ENCODE measurements at places on chromosomes 11 and 22.

DNA sequence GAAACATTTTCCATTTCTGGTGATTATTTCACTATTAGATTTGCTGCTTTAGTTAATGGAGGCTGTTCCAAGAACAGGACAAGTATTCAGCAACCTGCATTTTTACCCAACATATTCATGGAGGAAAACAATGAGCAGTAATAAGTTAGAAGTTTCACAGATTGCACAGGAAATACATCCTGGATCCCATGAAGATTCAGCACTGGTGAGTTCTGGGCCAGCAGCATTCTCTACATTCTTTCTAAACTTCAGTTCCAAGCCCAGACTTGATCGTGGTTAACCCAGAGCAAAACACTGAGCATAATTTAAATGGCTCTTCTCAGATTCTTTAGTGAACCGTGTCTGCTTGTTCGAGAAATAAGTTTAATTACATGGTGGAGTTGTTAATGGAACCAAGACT lies 3.8 kb downstream of the FJX1 start:
- DNase-seq: no peak

- no peak for DNase-seq
Measured at GRCh38 chr11:6799402-6799801, at the start of gene OR6A2. Gene OR6A2 (minus strand): TSS chr11:6799689. CDS start chr11:6795708, 3,981 bp downstream.

- DNase-seq: no peak
Measured at GRCh38 chr11:910044-910588, 494 bp downstream of the CHID1 start.

DNA sequence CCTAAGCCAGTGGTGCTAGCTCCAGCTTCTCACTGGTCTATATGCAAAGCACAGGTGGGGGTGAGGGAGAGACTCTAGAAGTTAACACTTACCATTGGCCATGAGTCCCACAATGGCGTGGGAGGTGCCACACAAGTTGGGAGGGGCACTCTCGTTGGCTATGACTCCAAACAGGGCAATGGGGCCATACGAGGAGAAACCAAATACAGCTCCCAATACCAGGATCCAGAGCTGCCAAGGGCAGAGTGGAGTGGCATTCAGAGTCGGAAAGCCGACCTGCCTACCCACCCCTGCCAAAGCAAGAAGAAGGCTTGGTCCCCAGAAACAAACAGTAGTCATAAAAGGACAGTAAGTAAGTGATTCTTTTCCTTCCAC lies 5.6 kb downstream of the SLC37A4 start:
- no peak for DNase-seq

- no peak for DNase-seq
Measured at GRCh38 chr22:29204455-29205183, 1.1 kb upstream of the EMID1 start.

- DNase-seq: peak; percentile 62
Measured at GRCh38 chr11:76803811-76804600, 20.9 kb downstream of the TSKU start.

DNA sequence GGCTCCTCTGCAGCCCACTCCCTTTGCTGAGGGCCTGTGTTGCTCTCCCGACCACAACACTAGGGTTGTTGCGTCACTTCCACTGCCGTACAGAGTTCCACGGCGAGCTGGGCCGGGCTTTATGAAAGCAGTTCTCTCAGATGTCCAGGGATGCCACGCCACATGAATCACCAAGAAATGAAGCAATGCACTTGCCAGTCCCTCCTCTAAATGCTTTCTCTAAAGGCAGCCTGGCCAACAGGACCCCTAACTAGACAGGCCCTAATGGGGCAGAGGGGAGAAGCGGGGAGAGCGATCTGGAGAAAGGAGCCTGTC lies 188.7 kb downstream of the CTTN start:
- no peak for DNase-seq

DNA sequence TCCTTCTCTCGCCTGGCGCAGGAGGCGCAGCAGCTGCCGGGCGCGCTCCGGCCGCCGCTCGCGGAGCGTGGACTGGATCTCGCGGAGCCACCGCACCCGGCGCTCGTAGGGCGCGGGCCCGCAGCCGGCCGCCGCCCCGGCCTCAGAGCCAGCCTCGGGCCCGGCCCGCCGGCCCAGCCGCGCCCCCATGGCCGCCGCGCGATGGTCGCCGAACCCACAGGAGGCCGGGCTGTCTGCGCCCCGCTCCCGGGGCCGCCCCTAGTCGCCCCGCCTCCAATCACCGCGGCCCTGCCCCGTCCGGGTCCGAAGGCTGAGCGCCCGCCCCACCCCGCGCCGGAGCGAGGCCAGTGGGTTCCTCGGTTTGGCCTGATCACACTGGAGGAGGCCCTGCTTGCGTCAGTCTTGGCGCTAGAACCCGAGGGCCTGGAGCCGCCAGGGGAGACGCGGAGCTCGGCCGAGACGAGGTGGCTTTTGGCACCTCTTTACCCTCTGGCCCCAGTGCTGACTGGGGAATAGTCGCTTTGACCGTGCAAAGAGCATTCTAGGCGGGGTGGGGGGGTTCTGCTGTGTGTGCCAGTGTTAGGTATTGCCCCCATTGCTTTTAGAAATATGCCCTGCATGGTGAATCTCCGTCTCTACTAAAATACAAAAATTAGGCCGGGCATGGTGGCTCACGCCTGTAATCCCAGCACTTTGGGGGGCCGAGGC lies at the start of gene LRRC75B:
Gene LRRC75B (minus strand): TSS at position 223 of the 708 bp plus-strand sequence. CDS start 34 bp downstream, at position 189.
- DNase-seq: peak; percentile 36

DNA sequence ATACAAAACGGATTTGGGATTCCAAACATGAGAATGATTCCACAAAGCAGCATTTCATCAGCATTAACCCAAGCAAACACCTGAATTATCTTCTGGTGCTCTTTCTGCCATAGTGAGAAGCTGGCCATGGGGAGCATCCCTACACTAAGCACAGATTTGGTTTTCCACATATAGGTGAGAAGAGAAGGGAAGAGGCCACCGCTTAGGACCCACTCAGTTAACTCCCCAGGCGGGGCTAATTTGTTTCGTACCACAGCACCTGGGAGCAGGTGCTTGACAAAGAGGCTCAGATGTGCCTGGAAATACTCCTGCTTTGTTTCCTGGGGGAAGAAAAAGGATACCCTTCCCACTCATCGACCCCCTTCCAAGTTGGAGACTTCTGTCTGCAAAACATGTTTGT lies 64.2 kb downstream of the RAB30 start:
- no peak for DNase-seq

GRCh38 chr22:33659448-33659847 lies 260.8 kb downstream of the LARGE1 start:
- no peak for DNase-seq

- DNase-seq: no peak
Measured at GRCh38 chr11:119362741-119363080, 16.2 kb upstream of the MFRP start.

DNA sequence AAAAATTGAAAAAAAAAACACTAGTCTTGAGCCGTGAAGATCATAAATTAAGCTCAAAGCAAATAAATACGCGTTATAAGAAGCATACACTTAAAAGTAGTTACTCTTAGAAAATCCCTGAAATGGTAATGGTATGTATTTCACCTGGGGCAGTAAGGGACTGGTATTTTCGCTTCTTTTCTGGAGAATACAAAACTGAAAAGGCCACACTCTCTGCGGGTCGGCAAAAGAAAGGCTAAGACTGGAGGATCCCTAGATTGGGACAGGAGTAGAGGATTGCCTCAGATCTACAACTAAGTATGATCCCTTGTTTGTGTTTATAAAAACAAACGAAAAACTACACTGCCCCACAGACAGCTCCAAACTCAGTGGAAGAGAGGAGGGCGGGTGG lies 617 bp downstream of the TSG101 start:
- DNase-seq: no peak

DNA sequence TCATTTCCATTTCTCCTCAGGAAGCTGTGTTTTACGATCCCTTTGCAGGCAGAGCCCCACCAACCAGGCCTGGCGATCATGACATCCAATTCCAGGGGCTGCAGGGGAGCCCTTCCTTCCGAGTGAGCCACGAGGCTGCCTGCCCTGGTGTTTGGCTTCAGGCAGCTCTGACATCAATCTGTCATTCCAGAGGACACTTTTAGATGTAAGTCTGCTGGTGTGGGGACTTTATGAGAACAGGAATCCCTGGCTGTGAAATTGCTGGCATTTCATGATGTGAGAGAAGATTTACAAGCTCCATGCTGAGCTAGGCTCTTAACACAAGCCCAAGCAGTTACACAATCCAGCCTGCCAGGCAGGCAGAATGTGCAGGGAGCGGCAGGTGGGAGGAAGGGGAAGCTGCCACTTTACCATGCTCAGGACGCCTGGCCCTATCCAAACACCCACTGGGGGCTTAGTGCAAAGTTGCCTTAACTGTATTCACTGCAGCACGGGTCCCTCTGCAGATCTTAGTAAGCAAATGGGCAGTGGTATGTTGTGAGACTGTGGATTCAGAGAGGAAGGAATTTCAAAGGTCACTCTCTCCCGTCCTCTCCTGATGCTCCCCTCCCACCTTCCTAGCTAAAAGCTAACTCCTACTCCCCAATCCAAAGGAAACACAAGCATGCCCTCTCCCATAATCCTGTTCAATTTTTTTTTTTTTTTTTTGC lies 43.4 kb upstream of the MICAL2 start:
- DNase-seq: no peak

DNA sequence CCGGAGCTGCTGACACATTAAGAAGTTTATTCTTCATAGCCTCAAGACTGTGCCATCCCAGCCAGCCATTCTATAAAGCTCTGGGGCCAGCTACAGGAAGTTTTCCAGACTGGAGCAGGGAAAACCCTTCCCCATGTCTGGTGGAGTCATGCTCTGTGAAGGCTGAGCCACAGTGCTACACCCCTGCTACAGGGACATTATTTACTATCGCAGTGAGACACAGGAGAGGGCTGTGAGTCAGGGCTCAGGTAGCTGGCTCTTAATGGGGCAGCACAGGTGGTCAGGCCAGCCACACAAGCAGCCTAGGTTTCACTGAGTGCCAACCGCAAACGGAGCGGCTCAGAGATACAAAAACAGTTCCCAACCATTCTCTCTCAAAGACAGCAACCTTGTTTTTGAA lies 12.1 kb downstream of the HPS4 start:
- DNase-seq: no peak

GRCh38 chr22:19872779-19873137 lies 18.1 kb upstream of the GNB1L start:
- no peak for DNase-seq

- no peak for DNase-seq
Measured at GRCh38 chr11:91585035-91585801, 639.4 kb upstream of the FAT3 start.

GRCh38 chr11:71843858-71844257 lies 10.9 kb downstream of the DEFB108B start:
- DNase-seq: no peak

GRCh38 chr11:115942011-115942410 lies 437.8 kb upstream of the CADM1 start:
- no peak for DNase-seq

DNA sequence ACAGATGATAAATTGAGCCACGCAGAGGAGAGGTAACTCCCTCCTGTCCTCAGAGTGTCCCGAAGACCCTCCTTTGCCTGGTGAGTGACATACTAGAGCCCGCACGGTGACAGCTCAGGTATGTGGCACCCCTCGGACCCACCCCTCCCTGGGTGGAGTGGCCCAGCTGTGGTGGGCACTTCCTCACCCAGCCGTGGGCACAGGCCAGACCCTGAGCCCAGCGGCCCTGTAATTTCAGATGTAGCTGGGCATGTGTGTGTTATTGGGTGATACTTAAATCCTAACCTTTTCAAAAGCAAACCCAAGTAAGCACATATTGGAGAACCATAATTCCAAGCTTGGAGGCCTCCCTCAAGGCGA lies 93.2 kb downstream of the WNT7B start:
- DNase-seq: no peak

DNA sequence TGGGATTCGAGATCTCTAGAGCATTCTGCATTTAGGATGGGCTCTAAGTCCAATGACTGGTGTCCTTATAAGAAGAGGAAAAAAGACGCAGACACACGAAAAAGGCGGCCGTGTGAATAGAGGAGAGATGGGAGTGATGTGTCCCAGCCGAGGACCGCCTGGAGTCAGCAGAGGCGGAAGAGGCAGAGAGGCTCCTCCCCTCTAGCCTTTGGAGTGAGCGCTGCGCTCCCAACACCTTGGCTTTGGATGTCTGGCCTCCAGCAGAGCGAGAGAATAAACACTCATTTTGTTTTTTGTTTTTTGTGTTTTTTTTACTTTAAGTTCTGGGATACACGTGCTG lies 83.0 kb upstream of the RTL6 start:
- no peak for DNase-seq

GRCh38 chr11:45355706-45356041 lies 69.5 kb upstream of the SYT13 start:
- DNase-seq: no peak

- DNase-seq: no peak
Measured at GRCh38 chr22:22935546-22936157, 48.0 kb downstream of the IGLL5 start.

GRCh38 chr11:114784891-114785290 lies 106.6 kb downstream of the NXPE2 start:
- DNase-seq: no peak
